ENCODE measurements at places on chromosomes 6 and 20.

DNA sequence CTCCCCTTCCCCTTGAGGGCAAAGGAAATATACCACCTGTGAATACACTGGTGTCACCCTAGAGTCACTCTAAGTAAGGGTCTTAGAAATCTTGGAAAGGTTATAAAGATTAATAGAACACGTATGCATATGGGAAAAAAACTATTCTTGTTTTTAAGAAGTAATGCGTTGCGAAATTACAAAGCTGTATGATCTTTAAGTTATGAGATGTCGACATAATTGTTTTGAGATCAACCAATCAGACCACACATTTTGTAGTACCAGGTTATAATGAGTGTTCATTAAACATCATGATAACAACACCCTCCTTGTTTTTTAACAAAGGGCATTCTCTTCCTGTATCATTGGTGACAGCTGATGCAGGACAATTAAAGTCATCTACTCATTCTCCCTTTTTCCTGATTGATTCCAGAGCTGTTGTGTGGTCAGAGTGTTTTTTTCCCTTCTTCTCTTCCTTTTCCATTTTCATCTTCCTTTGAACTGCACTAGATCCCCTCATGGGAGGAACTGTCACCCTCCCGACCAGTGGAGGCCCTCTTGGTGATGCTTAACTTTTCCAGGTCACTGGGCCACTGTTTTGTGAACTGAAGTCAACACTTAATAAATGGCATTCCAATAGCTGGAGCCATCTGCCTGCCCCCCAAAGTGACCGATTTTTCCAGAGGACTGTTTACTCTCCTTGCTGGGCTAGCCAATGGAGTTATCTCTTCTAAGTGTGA lies 37.0 kb downstream of the PRDM1 start:
- DNase-seq: no peak

DNA sequence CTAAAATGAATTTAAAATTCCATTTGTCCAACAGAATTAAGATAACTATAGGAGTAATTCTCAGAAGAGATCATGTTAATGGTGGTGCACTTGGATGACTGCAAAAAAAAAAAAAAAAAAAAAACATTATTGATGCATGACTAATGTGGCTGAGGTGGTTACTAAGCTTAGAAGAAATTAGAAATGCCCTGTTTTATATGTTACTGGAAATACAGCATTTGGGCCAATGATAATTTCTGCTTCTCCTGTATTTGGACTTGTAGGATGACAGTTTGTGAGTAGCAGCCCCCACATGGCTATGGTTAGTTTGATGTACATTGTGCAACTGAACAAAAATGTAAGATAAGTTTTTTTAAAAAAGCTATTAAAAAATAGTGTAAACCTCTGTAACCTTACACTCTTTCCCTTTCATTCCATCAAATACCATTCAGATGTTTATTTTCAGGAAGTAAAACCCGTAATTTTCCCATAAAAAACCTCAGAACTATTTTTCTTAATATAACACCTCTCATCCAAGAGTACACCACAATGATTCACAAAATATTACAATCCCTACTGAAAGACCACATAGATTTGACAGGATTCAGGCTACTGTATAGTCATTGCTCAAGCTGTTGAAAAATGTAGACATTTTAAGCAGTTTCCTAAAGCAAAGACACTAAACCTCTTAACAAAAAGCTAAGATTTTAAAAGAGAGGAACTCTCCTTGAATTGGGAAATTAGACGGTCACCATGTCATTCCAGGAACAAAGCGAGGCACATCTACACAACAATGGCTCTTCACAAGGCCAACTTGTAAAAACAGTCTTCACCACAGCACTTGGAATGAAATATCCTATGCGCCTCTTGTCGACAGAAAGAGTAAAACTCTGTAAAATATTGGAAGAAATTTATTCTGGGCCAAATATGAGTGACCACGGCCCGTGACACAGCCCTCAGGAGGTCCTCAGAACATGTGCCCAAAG lies 83.0 kb downstream of the WDR27 start:
- no peak for DNase-seq

GRCh38 chr6:100126790-100127484 lies 132.9 kb upstream of the MCHR2 start:
- no peak for DNase-seq

DNA sequence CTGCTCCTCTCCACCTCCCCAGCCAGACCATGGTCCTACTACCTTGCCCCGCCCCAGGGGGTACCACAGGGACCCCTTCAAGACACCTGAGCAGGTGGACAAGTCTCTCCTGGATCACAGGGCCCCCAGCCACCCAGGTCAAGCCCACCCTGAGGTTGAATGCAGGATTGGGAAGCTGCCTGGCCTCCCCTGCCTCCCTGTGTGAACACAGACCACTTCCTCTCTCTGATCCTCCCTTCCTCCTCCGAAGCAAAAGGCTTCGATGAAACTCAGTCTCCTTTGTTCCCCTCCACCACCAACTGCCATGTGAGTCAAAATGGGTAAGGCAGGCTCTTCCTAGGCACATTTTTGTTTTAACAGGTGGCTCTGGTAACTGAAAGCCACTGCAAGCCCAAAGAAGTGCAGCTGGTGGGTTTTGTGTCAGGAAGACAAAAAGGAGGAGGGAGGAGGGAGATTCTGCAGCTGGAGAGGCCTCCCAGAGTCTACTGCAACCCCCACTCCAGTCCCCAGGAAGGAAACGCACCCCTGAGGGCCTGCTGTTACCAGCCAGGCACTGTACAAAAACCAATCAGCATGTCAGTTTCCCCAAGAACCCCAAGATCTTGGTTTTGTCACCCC lies 5.4 kb downstream of the ADA start:
- DNase-seq: no peak

DNA sequence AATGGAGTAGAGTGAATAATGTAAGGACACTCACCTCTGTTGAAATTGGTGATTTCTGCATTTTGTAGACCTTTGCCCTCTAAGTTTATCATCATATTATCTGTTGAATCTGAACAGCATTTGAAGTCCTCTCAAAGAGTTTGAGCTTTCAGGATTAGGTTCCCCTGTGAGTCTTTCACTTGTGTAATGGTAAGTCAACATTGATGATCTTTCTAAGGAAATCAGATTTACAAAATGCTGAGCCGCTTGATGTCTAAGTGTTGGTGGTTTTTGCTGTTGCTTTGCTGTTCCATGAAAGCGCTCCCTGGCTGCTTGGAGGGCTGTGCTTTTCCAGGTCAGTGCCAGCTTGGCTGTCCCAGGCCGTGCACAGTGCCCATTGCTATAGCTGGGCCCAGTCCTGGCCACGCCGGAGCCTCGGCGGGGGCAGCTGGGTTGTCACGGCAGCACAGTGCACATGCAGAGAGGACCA lies 33.8 kb upstream of the KIF25 start:
- no peak for DNase-seq

DNA sequence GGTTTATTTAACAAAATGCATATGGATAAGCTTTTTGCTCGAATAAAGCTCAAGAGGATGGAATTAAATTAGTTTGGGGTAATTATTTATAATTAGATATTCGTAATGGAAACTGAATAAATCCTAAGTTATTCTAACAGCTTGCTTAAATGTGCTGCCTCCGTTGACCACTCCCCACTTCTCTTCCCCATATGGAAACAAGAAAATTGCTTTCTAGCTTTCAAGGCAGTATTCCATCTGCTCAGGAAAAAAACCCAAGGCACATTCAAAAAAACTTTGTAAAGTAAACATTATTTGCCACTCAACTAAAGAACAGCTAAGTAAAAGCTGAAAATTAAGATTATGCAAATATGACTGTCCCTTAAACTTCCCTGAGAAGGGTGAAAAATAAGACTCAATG lies 369.2 kb downstream of the HAO1 start:
- DNase-seq: no peak

DNA sequence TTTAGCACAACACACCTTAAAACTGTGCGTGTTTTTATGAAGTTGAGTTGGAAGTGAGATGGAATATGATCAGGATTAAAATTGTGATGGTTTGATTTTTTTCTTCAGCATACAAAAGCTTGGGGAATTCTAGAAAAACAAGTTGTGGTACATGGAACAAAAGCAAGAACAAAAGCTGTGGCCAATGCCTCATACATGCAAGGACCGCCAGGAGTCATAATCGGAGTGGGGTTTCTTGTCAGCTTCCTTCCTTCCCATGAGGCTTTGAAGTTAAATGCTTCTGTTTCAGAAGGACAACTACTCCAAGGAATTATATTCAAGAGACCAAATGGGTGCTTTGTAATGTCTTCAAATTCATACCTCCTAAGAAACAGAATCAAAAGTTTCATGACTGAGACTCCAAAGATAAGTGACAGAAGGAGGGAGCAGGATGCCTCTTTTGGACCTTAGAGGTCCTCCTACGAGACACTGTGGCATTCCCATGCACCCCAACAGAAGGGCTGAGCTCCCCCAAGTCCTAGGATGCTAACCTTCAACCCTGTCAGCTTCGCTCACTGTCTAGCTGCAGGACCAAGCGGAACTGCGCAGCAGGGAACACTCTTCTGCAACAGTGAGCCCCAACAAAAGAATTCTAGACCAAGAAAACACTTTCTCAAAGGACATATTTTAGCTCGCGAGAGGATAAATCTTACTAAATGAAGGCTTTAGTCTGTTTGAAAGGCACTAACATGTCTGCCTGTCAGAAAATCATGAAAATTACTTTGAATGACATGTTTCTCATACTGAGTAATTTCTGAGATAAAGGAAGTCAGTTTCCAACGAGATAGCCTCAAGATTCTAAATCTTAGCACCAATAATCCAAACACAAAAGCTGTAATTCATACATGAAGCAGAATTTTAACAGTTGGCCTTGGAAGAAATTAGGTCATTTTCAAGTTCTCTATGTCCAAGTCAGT lies 108.5 kb upstream of the NHSL1 start:
- no peak for DNase-seq

- DNase-seq: no peak
Measured at GRCh38 chr20:8219403-8219802, 87.3 kb downstream of the PLCB1 start.

GRCh38 chr6:10401004-10401536 lies 13.8 kb downstream of the TFAP2A start:
- no peak for DNase-seq

DNA sequence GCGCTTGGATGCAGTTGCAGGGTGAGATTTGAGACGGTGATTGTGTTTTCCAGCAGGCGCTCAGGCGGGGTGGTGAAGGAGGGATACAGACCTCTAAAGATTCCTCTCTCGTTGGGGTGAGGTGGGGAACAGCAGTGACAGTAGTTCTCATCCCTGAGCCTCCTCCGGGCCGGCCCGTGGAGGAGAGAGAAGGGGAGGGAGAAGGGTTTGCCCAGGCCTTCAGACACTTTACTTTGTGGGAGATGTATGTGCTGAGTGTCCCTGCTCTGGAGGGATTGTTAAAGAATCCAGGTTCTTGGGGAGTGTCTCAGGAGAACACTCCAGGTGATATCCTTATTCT lies 41.0 kb downstream of the PSMB9 start:
- no peak for DNase-seq

DNA sequence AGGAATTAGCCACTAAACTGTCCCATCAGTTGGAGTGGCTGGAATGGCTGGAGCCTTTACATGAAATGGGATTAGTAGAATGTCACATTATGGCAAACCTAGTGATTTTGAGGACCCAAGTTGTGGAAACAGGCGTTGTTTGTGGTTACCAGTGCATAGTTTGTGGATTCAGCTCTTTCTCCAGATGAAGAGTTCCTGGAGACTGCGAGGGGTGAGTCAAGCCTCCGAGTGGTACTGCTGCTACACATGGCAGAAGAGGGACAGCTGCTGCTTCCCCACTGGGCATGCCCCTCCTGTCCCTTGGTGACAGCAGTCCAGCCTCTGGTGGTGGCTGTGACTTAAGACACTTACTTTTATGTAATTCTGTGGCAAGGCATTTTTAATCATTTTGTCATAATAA lies 94.2 kb upstream of the SCP2D1 start:
- DNase-seq: no peak

DNA sequence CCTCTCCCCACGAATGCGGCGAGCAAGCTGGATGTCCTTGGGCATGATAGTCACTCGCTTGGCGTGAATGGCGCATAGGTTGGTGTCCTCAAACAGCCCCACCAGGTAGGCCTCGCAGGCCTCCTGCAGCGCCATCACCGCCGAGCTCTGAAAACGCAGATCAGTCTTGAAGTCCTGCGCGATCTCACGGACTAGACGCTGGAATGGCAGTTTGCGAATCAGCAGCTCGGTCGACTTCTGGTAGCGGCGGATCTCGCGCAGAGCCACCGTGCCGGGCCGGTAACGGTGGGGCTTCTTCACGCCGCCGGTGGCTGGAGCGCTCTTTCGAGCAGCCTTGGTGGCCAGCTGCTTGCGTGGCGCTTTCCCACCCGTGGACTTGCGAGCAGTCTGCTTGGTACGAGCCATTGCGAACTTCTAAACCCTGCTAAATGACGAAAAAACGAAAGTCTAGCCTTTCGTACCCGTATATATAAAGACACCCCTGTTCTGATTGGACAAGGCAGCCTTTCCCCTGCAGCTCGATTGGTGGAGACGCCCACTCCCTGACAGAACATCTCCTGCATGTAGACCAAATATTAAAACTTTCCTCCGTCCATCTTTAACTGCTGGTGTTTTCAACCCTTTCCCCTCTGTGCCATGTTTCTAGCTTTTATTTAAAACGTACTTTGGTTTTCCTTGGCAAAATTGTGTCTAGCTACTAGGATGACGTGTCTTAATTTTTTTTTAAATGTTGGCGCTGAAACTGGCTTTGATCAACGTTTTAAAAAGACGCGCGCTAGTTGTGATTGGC lies 109.8 kb downstream of the HFE start:
- peak; percentile 58 for DNase-seq

DNA sequence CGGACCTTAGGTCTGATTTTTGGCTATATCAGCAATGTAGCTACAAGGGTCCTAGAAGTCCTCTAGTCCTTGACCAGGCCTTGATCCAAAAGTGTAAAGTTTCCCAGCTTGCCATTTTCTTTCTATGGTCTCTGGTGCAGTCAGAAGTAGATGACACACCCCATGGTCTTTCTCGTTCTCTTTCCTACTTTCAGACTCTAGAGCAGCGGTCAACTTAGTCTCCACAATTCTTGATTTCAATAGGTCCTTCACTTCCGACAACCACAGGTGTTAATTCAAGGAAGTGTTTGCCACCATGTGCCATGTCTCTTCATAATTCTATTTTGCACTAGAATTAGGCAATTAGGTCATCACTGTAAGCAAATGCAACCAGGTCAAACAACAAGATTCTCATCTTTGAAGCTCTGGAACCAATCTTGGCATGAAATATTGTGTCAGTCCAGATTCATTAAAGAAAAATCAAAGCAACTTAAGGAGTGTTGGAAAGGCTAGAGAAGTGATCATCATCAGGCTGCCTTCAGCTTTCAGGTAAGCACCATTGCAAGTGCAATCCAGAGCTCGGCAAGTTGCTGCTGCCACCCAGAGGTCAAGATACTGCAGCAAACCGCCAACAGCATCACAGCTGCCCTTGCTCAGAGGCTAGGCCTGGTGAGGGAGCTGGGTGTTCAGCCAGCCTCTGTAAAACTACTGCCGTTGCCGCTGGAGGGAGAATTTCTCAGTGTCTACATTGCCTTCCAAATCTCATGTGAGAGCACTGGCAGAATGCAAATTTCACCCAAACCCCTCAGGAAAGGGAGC lies 5.6 kb upstream of the SYNE1 start:
- DNase-seq: no peak

DNA sequence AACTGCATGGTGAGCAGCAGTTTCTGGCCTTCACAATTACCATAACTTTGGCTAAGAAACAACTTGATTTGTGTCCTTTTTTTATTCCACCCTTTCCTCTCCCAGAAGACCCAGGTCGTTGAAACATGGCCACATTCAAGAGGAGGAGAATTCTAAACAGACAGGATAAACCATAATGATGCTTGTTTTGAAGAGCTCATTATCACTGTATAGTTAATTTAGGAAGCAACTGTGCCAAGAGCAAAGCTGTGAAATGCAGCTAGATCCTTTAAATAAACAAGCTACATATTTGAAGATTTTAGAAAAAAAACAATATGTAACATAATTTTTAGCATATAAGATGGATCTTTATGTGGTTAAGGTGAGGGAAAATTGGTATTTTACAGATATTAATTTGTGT lies 104.5 kb downstream of the KLHL32 start:
- no peak for DNase-seq

Measured in T-helper 17 cell (primary cell).